ENCODE measurements at places on chromosomes 4 and X. TPM values are rescaled to one million over a fixed set of nuclear protein-coding genes. Genes with fewer than 3 reads are reported as not detected.

DNA sequence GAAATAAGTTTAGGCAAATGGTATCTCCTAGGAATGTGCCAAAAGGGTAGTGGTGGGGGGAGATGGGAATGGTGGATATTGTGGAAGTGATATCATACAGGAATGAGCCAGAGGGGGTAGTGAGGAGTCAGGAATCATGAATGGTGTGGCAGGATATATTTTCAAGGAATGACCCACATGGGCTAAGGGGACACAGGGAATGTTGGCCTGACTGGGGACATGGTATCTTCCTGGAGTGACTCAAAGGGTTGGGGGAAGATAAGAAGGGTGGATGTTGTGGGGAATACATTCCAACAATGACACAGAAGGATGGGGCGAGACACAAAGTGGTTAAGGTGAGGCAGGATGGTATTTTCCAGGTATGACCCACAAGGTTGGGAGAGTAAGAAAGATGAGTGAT, 60.6 kb downstream of the MAOA start:
- no peaks in the 10 kb centered on the region for H3K36me3 ChIP-seq
- no peaks in the 10 kb centered on the region for H3K4me1 ChIP-seq

- H3K4me3 ChIP-seq: no peak overlapping the region
- H3K4me1 ChIP-seq: no peaks in the 10 kb centered on the region
- H3K36me3 ChIP-seq: no peaks in the 10 kb centered on the region
These were observed 95.6 kb downstream of the RRAGB start for GRCh38 chrX:55813150-55813549.

DNA sequence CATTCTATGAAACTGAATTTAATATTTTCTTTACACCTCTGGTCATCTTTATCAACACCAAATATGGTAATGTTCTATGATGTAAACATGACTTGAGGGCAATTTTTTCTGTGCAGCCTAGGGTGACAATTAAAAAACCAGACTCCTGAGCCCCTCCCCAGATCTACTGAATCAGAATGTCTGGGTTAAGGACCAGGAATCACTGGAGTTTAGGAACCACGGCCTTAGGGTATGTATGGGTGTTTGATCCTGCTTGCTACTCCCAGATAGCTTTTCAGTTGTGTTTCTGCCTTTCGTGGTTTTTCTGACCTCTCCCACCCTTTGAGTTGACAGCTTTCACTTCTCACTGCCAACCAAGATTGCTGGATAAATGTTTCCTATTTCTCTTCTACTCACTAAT, 332.2 kb downstream of the DHX15 start:
- H3K27ac ChIP-seq: no peak overlapping the region
- no peaks in the 10 kb centered on the region for H3K27me3 ChIP-seq
- H3K4me1 ChIP-seq: no peaks in the 10 kb centered on the region
- H3K4me3 ChIP-seq: no peak overlapping the region

Gene ASB11
- not detected for total RNA-seq

Gene ADGRL3
- not detected for total RNA-seq

- H3K36me3 ChIP-seq: no peaks in the 10 kb centered on the region
- H3K27ac ChIP-seq: no peak overlapping the region
- no peak for DNase-seq
- no peaks in the 10 kb centered on the region for H3K4me1 ChIP-seq
These were observed 441.0 kb upstream of the FRG1 start for GRCh38 chr4:189499696-189500095.

Gene GSX2
- not detected for total RNA-seq

Gene MTCP1
- total RNA-seq: 19.6 TPM

DNA sequence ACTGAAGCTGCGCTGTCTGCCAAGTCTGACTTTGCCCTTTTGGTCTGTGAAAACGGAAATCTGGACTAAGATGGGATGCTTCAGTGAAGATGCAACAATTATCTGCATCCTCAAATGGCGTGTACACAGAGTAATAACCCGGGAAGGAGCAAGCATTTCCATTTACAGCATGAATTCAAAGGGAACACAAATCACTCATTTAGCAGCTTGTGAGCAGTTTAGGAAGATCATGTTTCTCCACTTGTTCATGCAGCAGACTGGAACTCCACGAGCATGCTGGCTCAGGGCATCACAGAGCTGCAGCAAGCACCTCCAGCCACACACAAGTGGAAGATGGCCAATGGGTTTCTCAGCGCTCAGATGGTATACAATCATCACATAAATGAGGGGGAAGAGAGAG, 175.5 kb downstream of the NLGN4X start:
- H3K27ac ChIP-seq: no peak overlapping the region
- no peaks in the 10 kb centered on the region for H3K36me3 ChIP-seq
- H3K4me1 ChIP-seq: no peaks in the 10 kb centered on the region
- H3K27me3 ChIP-seq: no peaks in the 10 kb centered on the region
- H3K4me3 ChIP-seq: no peak overlapping the region

GRCh38 chrX:15507005-15507404, 6.4 kb downstream of the BMX start:
- H3K36me3 ChIP-seq: no peaks in the 10 kb centered on the region
- H3K27ac ChIP-seq: no peak overlapping the region
- no peak overlapping the region for H3K4me3 ChIP-seq
- peaks cover 12% of the 10 kb centered on the region for H3K27me3 ChIP-seq

DNA sequence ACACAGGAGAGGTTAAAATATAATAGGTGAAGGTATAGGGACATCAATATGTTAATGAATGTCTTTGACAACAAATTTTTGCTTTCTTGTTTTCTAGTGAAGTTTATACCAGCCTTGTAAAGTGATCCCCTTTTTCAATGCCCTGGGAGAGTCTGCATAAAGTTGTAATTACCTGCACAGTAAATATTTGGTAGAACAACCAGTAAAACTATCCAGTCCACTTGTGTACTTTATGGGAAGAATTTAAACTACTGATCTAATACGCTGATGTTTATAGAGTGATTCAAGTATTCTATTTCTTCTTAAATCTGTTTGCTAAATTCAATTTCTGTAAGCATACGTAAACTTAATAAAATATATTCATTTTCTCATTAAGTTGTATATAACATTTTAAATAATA, 103.3 kb downstream of the GPM6A start:
- DNase-seq: no peak
- H3K36me3 ChIP-seq: no peaks in the 10 kb centered on the region
- no peaks in the 10 kb centered on the region for H3K4me1 ChIP-seq
- H3K27me3 ChIP-seq: no peaks in the 10 kb centered on the region
- H3K4me3 ChIP-seq: no peak overlapping the region

Gene TLR8
- total RNA-seq: not detected

DNA sequence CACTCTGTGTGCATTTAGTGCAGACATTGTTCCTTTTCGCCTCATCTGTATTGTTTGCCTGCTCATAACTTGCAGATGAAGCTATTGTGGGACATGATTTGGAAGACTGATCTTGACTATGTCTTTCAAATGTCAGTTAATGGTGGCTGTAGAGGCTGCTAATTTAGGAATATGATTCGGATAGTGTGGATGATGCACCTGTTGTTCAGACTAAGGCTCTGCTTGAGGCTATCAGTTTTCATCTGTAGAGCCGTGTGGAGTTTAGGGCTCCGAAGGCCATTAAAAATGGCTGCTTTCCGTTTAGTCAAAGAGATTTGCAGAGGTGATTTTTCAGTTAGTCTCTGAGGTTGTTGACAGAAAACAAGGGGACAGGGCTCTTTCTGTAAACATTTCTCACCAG, 102.0 kb downstream of the GBA3 start:
- no peaks in the 10 kb centered on the region for H3K36me3 ChIP-seq
- H3K27me3 ChIP-seq: no peaks in the 10 kb centered on the region
- no peak overlapping the region for H3K27ac ChIP-seq
- DNase-seq: no peak
- no peaks in the 10 kb centered on the region for H3K4me1 ChIP-seq

- H3K27ac ChIP-seq: no peak overlapping the region
- no peaks in the 10 kb centered on the region for H3K36me3 ChIP-seq
These were observed 279.0 kb downstream of the ANKRD50 start for GRCh38 chr4:124433500-124433899.

Gene ARHGAP24
- total RNA-seq: not detected

DNA sequence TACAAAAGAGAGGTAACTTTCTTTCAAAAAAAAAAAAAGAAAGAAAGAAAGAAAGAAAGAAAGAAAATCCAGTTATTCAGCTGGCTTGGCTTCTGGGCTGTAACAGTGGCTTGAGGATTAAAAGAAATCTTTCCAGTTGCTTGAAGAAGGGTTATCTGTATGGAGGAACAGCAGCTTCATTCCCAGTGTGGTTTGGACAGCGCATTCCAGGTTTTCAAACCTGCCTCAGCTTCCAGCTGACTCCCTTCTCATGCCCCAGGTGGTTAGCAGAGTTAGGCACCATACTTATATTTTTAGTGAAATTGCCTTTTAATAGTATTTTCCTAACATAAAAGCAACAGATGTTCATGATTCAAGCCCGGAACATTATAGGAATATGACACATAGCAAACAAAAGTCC, 48.6 kb downstream of the TMEM164 start:
- H3K4me1 ChIP-seq: peaks cover 4% of the 10 kb centered on the region
- H3K4me3 ChIP-seq: no peak overlapping the region
- no peaks in the 10 kb centered on the region for H3K27me3 ChIP-seq
- no peak overlapping the region for H3K27ac ChIP-seq
- peaks cover 15% of the 10 kb centered on the region for H3K36me3 ChIP-seq
- no peak for DNase-seq

DNA sequence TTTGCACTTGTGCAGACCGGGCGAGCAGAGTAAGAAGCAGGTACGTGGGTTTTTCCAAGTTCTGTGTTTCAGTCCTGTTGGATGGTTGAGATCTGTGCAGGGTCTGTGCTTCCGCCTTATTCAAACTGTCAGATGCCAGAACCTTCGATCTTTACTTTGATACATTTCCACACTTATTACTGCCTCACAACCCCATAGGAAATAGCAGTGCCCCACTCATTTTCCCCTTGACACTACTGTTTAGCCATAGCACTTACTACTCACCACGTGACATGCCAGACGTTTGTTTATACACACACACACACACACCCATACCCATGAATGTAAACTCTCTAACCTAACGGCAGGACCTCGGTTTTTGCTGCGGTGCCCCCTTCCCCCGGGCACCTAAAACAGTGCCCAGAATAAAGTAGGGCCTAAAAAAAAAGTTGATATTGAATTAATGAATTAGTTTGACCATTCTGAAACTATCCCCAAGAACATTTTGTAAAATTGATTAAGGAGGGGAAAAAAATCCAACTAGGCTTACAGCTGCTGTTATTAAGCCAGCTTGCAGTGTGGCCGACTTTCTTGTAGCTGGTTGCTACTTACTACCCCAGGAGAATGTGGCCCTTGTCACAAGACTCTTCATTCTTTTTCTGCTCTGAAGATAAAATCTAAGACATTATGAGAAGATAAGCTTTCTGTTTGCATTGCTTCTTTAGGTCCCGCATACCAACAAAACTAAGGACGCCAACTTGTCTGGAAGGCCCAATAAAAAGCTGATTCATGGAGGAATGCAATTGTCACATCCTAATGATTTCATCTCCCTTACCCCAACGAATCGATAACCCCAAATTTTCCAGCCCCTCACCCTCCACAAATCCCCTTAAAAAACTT, 704 bp upstream of the SEPSECS start:
- H3K4me3 ChIP-seq: peak overlapping the region; percentile 89
- H3K36me3 ChIP-seq: peaks cover 34% of the 10 kb centered on the region
- peak overlapping the region; percentile 94 for H3K27ac ChIP-seq
- peaks cover 53% of the 10 kb centered on the region for H3K4me1 ChIP-seq

DNA sequence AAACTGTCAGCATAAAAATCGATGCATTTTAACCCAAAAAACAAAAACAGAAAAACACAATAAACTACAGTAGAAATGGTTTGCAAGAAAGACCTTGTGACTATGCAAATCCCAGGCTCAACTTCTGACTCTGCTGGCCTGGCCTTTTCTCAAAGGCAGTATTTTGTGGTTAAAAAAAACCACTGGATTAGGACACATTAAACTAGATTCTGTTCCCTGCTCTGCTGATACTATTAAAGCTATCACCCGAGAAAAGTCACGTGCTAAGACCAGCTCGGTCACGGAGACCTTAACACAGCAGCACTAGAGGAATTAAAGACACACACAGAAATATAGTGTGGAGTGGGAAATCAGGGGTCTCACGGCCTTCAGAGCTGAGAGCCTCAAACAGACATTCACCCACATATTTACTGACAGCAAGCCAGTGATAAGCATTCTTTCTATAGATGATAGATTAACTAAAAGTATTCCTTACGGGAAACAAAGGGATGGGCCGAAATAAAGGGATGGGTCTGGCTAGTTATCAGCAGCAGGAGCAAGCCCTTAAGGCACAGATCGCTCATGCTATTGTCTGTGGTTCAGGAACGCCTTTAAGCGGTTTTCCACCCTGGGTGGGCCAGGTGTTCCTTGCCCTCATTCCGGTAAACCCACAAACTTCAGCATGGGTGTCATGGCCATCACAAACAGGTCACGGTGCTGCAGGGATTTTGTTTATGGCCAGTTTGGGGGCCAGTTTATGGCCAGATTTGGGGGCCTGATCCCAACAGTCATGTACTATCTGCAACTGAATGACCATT, 16.1 kb downstream of the CBR4 start:
- H3K27me3 ChIP-seq: no peaks in the 10 kb centered on the region
- peaks cover 2% of the 10 kb centered on the region for H3K36me3 ChIP-seq
- DNase-seq: no peak
- H3K4me3 ChIP-seq: no peak overlapping the region
- H3K4me1 ChIP-seq: no peaks in the 10 kb centered on the region

GRCh38 chr4:168759959-168760527, 250.0 kb downstream of the CBR4 start:
- H3K4me1 ChIP-seq: peaks cover 23% of the 10 kb centered on the region
- no peak overlapping the region for H3K27ac ChIP-seq
- no peak for DNase-seq
- H3K36me3 ChIP-seq: no peaks in the 10 kb centered on the region

DNA sequence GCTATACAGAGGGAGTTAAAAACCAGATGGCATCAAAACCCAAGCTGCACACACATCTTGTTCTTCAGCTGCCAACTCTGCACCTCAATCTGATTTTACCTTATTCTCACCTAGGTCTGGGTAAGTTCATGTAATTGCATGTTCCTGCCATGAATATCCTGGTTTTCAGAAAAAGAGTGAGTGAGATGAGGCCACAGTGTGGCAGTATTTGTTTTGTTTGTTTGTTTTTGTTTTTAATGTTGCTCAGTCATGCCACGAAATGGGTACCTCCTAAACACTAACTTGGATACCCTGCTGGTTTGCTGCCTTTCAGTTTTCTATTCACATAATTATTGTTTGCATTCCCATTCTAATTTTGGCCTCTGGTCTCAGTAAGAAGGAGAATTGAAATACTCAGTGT, 22.5 kb downstream of the TMEM164 start:
- no peak overlapping the region for H3K27ac ChIP-seq
- H3K27me3 ChIP-seq: no peaks in the 10 kb centered on the region
- DNase-seq: no peak
- no peak overlapping the region for H3K4me3 ChIP-seq
- H3K36me3 ChIP-seq: peaks cover 8% of the 10 kb centered on the region

GRCh38 chr4:168923526-168924194, 86.4 kb downstream of the CBR4 start:
- no peak overlapping the region for H3K27ac ChIP-seq
- H3K4me3 ChIP-seq: no peak overlapping the region
- no peaks in the 10 kb centered on the region for H3K36me3 ChIP-seq
- H3K4me1 ChIP-seq: no peaks in the 10 kb centered on the region

Gene NRK
- not detected for total RNA-seq
